Brain microvascular endothelial cell (primary cell): ENCODE measurements at places on chromosomes 7 and 10.
A peak's percentile ranks its signal among the peaks of the same experiment; 100 is the strongest.

DNA sequence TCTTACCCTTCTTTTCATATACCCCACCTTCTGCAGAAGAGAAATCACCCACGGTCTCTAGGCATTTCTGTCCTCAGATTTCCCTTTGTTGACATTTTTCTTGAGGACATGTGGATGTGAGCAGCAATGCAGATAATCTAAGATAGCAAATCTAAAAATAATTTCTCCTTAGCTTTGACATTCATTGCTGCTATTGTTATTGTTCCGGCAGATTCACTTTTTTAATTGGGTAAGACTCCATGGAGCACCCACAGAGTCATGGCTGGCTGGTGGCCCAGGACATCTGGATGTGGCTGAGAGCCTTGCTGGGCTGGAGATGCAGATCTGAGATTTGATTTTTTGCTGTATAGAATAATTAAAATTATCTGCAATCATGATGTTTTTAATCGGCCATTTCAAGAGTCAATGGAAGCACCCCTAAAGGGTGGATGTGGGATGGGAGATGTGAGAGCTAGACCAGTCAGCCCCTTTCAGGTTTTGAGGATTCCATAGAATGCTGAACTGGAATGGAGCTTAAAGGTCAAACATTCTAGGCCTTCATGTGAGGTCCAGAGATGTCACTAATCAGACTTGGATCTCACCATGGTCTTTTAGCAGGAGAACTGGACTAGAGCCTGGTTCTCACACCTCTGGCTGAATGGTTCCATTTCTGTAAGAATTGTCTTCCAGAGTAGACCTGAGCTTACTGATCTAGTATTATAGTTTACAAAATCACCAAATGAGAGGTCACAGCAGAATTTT lies 37.5 kb downstream of the TAS2R41 start:
- DNase-seq, result peak; percentile 42

DNA sequence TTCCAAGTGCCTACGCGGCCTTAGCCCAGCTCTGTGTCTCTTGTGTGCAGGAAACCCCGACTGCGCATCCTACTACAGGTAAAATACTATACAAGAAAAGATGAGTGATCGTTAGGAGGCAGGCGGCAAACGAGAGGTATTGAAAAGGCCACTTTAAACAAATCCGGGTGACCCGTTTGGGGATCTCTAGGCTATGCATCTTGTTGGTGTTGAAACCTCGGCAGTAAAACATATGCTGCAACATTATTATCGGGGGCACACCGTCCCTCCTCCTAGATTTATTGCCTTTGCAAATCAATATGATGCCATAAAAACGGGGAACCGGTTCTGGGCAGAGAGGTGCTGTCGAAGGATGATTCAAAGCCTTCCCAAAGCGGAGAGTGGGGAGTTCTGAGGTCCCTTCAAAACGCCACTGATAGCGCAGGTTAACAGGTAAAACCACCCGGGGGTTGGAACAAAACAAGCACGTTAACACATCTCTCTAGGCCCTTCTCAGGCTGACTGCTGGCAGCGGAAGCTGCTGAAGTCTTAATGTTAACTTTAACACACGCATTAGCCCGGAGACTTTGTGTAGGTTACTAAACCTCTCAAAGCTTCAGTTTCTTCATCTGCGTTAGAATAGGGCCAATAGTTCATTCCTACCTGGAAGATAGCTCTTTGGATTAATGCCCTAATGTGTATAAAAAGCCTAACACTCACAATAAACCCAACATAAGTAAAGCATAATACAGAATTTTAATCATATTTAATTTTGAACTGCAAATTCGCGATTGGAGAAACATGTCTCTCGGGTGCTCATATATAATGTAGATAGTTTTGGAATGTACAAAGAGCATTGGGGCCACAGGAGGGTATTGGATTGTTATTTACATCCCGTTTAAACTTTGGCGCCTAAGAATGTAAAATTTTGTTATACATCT lies 2.6 kb upstream of the TBX20 start:
- no peak for DNase-seq

DNA sequence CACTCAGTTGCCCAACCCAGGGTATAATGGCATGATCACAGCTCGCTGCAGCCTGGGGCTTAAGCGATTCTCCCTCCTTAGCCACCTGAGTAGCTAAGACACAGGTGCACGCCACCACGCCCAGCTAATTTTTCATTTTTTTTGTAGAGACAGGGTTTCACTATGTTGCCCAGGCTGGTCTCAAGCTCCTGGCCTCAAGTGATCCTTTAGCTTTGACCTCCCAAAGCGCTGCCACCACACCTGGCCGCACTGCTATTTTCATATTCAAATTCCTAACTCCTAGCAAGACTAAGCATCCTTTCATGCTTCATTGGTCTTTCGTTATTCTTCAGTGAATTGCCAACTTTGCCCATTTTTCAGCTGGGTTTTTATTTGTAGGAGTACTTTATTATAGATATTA lies 30.4 kb upstream of the DAGLB start:
- no peak for DNase-seq

DNA sequence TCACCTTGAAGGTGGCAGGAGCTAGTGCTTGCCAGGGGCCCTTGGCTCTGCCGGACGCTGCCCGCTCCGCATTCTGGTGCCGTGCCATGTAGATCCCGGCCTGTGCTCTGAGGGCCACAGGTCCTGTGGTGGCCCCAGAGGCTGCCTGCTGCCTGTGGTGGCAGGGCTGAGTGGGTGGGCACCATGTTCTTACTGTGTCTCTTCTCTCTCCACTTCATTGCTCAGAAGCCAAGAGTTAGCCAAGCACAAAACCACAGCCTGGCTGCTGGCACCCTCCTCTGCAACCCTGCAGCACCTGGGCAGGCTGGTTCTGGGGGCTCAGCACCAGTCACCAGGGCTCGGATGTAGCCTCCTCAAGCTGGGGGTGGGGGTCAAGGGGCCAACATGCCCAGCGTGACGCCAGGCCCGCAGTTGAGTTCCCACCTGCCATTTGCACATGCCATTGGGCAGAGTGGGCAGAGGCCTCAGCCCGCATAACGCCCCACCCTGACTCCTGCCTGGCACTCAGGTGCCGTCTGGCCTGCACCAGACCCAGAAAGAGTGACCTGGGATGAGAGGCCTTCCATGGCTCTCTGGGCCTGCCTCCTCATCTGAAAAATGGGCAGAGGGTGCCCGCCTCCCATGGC lies 16.3 kb downstream of the ZMIZ1 start:
- DNase-seq, result no peak

DNA sequence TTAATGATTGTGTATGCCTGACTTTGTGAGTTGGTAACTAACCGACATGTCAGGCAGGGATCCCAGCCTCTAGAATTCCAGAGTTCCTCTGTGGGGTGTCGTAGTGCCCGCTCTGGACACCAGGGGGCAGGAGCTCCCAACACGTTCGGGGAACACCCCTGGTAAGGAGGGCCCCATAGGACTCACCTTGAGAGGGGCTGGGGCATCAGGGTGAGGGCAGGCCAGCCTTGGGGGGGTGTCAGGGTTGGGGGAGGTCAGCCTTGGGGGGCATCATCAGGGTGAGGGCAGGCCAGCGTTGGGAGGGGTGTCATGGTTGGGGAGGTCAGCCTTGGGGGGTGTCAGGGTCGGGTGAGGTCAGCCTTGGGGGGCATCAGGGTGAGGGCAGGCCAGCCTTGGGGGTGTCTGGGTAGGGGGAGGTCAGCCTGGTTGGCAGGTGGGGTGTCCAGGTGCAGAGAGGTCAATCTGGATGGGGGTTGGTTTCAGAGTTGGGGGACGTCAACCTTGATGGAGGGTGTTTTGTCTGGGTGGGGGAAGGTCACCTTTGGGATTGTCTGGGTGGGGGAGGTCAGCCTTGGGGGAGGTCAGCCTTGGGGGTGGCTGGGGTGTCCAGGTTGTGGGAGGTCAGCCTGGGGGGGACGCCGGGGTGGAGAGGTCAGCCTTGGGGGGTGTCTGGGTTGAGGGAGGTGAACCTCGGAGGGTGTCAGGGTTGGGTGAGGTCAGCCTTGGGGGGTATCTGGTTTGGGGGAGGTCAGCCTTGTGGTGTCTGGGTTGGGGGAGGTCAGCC lies 45.6 kb upstream of the SUN1 start:
- peak; percentile 44 for DNase-seq

DNA sequence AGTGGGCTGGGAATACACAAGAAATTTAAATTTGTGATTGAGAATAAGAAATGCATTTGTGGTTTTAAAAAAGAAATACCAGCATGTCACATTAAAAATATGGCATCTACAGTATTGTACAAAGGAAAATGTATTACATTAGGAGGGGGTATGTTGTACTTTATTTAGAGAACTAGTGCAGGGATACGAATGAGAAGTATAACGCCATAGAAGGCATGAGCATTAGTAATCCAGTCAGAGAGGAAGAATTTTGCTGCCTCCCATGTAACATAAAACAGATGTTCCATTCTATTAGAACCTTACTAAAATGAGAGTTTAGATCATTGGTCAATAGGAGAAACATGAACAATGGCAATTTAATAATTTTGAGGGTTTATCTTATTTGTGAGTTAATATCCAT lies 182.2 kb downstream of the ADK start:
- DNase-seq, result no peak

GRCh38 chr10:120832106-120832505 lies 19.1 kb upstream of the WDR11 start:
- DNase-seq, result peak; percentile 9

- peak; percentile 68 for DNase-seq
These were observed 43.3 kb downstream of the NRP1 start for GRCh38 chr10:33291053-33291592.

- no peak for DNase-seq
These were observed 4.7 kb upstream of the OPN4 start for GRCh38 chr10:86649471-86650150.

- peak; percentile 53 for DNase-seq
These were observed 182.6 kb upstream of the TMEM106B start for GRCh38 chr7:12028508-12028907.

- DNase-seq, result no peak
These were observed 28.3 kb upstream of the FRMD4A start for GRCh38 chr10:14358886-14359573.

DNA sequence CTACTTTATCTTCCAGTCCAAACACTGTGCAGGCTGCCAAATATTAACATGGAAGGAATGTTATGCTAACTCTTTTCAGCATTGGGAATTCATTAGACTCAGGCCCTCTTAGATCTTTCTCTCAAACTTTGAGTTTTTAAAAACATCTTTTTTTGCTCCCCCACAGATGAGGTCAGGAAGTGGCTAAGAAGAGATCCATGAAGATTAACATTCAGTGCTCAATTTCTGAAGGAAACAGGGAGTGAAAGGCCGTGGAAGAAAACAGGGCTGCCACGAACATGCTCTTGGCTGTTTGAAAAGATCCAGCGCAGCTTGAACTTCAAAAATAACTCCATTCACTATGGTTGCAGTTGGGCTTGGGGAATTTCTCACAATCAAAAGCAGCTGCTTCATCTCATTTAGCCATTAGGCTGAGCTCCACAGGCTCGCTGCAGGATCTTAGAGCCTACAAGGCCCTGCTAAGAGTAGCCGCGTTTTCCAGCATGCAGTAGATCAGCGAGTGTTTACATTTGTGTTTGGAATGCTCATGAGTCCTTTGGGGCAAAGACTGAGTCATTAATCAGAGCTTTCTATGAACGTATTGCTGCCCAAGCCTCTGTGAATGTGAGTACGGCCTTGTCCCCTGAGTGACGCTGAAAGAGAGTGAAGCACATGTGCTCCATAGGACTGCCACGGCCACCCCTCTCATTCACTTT lies 41.2 kb upstream of the TNS3 start:
- DNase-seq, result peak; percentile 87

DNA sequence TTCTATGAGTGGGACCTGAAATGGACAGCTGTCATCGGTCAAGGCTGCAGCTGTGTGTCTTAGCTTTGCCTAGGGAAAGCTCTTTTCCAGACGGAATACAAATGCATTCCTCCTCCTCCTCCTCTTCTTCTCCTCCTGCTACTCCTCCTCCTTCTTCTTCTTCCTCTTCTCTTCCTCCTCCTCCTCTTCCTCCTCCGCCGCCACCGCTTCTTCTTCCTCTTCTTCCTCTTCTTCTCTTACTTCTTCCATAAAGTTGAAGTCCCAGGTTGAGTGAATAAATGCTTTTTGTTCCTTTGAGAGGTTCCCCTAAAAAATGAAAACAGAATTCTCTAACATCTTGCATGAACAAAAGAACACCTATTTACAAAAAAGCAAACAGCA lies 28.7 kb downstream of the KLF6 start:
- no peak for DNase-seq

GRCh38 chr10:87928996-87929395 lies 65.6 kb downstream of the PTEN start:
- DNase-seq, result no peak

GRCh38 chr7:34421526-34421925 lies 236.5 kb upstream of the NPSR1 start:
- no peak for DNase-seq

DNA sequence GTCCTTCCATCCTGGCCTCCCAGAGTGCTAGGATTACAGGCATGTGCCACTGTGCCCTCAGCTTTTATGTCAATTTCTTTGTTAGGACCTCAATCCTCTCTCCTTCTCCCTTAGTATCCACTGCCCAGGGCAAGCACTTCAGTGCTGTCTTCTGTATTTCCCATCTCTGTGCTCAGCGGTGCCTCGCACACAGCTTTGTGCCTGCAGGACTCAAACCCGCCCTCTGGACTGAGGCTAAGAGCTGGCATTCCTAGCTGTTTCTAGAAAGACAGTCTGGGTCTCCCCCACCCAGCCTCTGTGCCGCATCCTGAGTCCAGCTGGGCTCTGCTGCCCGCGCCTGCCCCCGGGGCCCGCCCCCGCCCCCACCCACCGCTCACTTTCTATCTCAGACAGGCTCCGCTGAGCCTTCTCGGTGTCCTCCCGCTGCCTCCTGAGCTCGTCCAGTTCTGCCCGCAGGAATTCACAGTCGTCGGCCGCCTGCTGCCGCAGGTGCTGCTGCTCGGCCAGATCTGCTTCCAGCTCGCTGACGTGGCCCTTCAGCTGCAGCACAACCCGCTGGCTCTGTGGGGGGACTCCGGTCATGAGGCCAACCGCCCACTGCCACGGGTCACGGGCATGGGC lies 67.3 kb downstream of the SPDYE5 start:
- no peak for DNase-seq
